T-helper 2 cell treated with Interferon-gamma antibody and Interleukin-4, amounts not matched to agents 5 μg/mL and 100 μg/mL, for 36 hours (primary cell): ENCODE measurements at places on chromosomes 6 and 20.

DNA sequence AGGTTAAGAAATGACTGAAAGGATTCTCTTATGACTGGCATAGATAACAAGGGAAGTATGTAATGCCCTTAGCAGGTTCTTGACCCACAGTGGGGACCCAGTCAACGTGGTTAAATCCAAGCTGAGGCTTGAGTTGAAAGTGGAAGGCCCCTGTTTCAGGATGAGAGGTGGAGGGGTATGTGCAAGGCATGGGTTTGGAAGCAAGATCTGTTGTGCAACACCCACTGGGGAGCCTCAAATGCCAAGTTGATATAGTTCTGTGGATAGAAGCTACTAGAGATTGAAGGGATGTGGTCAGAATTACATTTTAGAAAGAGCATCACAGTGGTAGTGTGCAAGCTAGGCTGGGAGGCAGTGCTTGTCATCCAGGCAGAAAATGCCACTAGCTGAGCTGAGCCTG, 5.1 kb downstream of the PABPC1L start:
- DNase-seq: peak; percentile 59

GRCh38 chr20:57405236-57406016, 14.2 kb downstream of the RBM38 start:
- DNase-seq: no peak

DNA sequence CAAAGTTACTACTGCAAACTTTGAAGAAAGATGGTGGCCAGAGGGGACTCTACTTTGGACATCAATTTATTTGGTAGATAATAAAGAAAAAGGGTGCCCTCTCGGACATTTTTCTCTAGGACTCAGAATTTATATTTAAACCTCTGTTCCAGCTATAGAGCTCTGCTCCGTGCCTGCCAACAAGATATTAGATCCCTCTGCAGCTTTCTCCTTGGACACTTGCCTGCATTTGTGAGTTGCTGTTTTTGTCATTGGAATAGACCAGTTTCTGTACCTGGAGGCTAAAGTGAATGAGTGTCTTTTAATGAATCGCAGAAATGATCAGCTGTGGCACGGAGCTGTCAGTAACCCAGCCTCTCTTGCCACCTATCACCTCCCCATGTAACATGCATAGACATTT, 253.5 kb downstream of the NRN1 start:
- no peak for DNase-seq

DNA sequence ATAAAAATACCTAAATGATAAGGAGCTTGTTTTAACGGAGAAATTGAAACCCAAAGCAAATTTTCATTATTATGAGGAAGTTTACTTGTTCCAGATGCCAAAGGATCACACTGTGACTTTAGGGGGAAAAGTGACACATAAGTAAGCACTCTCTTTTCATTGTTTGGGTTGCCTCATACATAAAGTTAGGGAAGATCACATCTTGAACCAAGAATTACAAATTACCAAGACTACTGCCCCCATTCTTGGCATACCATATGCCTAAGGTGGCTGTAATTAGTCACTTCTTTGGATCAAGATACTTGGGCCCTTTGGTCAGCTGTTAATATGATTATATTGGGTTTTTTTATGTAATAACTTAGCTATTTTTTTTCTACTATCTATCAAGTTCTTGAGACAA, 269.0 kb downstream of the COL12A1 start:
- DNase-seq: no peak

DNA sequence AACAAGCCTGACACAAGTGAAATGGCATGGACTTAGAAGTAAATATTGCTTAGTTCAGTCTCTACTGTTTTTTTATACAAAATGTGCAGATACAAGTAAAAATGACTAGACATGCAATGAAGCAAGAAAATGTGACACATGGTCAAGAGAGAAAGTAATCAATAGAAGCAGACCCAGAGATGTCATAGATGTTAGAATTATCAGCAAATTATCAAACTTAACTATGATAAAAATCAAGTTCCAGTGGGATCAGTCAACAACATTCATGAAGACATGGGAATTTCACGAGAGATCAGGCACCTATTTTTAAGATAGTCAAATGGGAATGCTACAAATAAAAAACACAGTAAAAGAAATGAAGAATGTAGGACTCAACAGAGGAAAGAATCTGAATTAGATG, 267.0 kb downstream of the SLC35F1 start:
- DNase-seq: no peak

- no peak for DNase-seq
Observed at GRCh38 chr6:301526-301925, 9.2 kb downstream of the DUSP22 start.

GRCh38 chr20:48972816-48973215, 51.3 kb downstream of the ARFGEF2 start:
- no peak for DNase-seq

DNA sequence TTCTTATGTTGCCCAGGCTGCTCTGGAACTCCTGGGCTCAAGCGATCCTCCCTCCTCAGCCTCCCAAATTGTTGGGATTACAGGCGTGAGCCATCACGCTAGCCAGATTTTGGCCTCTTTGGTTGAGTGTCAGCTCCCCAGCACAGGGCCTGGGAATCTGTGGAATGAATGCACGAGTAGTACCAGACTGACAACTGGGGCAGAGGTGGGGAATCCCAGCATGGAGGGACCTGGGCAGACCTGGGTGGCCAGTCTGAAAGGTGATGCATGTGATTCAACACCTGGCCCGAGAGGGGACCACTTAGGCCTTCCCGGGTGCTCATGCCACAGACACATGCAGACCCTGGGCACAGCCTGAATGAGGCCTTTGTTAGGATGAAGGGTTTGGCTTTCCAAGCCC, 19.0 kb upstream of the TFAP2C start:
- DNase-seq: no peak

DNA sequence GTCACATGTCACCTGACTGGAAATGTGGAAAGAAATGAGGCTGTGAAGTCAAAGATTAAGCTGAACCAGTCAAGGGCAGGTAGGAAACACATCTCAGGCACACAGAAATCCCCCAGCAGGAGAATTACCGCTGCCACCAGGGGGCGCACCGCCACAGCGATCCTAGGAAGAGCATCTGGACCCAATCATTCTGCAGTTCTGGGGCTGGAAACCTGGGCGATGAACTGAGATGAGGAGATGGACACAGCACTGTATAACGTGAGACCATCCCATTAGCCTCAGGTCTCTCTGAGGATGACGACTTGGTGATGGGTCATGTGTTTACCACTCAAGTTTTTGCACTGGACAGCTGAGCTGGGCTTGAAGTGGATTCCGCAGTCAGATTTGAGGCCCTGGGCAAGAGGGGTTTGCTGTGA, 6.5 kb upstream of the SLC24A3 start:
- peak; percentile 52 for DNase-seq

DNA sequence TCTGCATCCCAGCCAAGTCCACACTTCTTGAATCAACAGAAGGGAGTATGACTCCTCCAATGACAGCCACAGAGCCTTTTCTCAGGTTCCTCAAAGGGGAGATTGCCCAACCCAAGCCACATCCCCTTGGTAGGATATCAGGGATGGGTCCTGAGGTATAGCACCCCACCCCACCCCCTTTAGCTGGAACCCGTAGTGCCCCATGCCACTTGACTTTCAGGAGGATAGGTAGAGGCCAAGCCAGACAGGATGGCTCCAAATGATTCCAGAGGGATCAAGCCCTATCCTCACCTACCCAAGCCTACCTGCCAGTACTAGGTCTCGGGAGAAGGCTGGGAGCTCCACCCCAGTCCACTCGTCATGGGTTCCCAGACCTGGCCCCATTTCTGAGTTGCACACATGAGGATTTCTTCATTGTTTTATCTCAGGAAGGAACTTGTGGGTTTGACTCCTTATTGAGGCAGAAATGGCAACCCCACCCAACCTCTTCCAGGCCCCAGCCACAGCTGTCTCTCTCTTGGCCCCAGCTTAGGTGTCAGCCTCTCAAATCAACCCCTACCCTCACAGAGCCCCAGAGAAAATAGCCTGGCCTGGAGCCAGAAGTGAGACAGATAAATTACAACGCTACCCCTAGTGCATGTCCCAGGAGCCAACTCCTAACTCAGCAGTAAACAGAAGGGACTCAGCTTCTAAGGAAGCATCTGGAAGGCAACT, 3.6 kb downstream of the CCND3 start:
- DNase-seq: no peak

- no peak for DNase-seq
Observed at GRCh38 chr6:40611912-40612311, 24.7 kb upstream of the LRFN2 start.

DNA sequence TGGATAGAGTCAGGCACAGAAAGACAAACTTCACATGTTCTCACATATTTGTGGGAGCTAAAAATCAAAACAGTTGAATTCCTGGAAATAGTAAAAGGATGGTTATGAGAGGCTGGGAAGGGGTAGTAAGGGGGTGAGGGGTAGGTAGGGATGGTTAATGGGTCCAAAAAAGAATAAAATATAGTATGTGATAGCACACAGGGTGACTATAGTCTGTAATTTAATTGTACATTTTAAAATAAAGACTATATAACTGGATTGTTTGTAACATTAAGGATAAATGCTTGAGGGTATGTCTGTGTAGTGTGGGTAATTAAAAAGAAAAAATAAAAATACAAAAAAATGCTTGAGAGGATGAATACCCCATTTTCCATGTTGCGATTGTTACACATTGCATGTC, 9.9 kb downstream of the SRSF6 start:
- DNase-seq: no peak

GRCh38 chr6:158621694-158622544, 22.6 kb downstream of the DYNLT1 start:
- DNase-seq: no peak

DNA sequence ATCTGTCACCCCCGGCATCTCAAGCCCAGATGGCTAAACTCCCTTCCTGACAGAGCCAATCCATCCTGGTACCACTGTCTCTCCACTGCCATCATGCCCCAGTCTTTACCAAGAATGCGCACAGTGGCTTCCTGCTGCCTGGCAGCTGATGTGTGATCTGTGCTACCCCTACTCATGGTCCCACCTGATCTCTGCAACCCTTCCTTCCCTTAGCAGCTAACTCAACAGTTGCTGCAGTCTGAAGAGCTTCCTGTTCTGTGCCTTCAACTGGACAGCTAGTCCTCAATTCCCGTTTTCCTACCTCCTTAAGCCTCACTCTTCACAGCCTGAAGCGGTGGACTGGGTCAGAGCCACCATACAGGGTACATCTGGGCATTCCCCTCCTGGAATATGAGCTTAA, 7.6 kb upstream of the FAM83C start:
- no peak for DNase-seq

GRCh38 chr6:122833021-122833491, 44.0 kb downstream of the SMPDL3A start:
- DNase-seq: no peak

- no peak for DNase-seq
Observed at GRCh38 chr20:4883051-4883450, 118.3 kb downstream of the SLC23A2 start.
